ENCODE measurements at places on chromosomes 13 and 19. TPM values are rescaled to one million over a fixed set of nuclear protein-coding genes. Genes with fewer than 3 reads are reported as not detected.

GRCh38 chr13:111111376-111111937, 3.7 kb upstream of the ARHGEF7 start:
- no peak overlapping the region for H3K4me3 ChIP-seq
- no peaks in the 10 kb centered on the region for H3K36me3 ChIP-seq
- DNase-seq: no peak
- no peak overlapping the region for H3K27ac ChIP-seq
- peaks cover 63% of the 10 kb centered on the region for H3K27me3 ChIP-seq
- peaks cover 12% of the 10 kb centered on the region for H3K4me1 ChIP-seq

UPK1A gene
- total RNA-seq: 1.8 TPM

DNA sequence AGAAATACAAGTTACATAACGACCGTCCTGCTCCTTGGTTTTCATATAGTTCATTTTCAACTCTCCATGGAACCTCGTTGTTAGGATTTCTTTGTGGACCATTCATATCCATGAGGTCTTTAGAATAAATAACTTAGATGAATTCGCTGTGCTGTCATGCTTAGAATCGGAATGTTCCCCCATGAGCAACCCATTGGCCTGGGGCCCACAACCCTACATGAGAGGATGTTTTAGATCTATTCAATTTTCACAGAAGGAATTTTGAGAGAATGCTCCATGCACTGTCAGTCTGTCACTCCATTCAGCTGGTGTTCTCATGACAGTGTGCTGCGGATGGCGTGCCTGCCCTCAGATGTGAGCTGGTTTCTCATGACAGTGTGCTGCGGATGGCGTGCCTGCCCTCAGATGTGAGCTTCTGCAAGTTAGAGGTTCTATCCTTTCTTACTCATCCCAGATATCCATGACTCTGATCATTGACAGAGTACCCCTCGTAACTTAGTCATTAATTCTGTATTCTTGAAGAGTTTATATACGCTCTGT, 1193.1 kb downstream of the EFNB2 start:
- no peaks in the 10 kb centered on the region for H3K36me3 ChIP-seq
- H3K27ac ChIP-seq: no peak overlapping the region
- no peak overlapping the region for H3K4me3 ChIP-seq
- peaks cover 3% of the 10 kb centered on the region for H3K4me1 ChIP-seq
- DNase-seq: no peak

DNA sequence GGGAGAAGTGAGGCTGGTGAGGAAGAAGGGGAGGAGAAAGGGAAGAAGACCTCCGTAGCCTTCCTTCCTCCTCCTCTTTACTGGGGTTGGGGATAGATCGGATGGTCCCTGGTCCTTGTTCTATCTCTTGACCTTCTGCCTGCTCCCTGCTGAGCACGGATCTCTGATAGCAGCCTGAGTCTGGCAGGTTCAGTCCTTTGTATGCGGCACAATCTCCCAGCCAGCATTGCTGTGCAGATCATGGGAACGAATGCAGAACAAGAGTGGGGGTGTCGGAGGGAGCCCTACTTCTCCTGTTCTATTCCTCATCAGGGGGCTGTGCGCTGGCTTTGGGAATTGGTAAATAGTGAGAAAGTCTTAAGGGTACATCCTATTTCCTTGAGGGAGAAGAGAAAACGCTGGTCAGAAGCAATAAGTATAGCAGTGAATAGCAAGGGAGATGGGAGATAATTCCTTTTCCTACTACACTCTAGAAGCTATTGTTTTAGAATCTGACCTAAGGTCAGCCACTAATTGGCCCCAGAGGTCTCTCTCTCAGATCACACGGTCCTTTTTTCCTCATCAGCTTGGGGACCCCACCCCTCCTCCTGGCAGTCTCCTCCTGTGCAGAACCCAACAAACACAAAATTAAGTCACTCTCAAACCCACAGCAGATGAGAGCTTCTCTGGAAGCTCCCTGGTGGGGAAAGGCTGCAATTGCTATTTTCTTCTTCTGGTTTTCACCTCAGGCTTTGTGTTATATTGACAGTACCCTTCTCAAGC, 41.0 kb downstream of the KL start:
- H3K4me1 ChIP-seq: no peaks in the 10 kb centered on the region
- peaks cover 4% of the 10 kb centered on the region for H3K27me3 ChIP-seq
- H3K36me3 ChIP-seq: no peaks in the 10 kb centered on the region
- no peak overlapping the region for H3K4me3 ChIP-seq
- no peak overlapping the region for H3K27ac ChIP-seq

RFXAP gene
- total RNA-seq: 13.8 TPM

CILP2 gene
- 0.27 TPM for total RNA-seq

- DNase-seq: peak; percentile 25
- H3K4me3 ChIP-seq: no peak overlapping the region
- peaks cover 26% of the 10 kb centered on the region for H3K36me3 ChIP-seq
- H3K4me1 ChIP-seq: peaks cover 14% of the 10 kb centered on the region
These were observed 46.8 kb downstream of the COG3 start for GRCh38 chr13:45511310-45512097.

DNA sequence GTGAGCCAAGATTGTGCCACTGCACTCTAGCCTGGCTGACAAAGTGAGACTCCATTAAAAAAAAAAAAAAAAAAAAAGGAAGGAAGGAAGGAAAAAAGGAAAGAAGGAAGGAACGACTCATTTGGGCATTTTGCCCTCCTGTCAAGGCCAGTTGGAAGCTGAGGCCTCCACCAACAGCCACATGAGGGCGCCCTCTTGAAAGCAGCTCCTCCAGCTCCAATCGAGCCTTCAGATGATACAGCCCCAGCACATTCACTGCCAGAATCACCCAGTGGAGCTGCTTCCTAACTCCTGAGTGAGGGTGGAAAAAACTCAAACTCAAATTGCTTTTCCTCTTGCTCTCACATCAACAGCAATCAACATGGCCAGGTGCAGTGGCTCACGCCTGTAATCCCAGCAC, 40.9 kb downstream of the GNG7 start:
- DNase-seq: peak; percentile 64
- H3K36me3 ChIP-seq: no peaks in the 10 kb centered on the region
- no peaks in the 10 kb centered on the region for H3K27me3 ChIP-seq
- no peak overlapping the region for H3K4me3 ChIP-seq
- no peak overlapping the region for H3K27ac ChIP-seq

DNA sequence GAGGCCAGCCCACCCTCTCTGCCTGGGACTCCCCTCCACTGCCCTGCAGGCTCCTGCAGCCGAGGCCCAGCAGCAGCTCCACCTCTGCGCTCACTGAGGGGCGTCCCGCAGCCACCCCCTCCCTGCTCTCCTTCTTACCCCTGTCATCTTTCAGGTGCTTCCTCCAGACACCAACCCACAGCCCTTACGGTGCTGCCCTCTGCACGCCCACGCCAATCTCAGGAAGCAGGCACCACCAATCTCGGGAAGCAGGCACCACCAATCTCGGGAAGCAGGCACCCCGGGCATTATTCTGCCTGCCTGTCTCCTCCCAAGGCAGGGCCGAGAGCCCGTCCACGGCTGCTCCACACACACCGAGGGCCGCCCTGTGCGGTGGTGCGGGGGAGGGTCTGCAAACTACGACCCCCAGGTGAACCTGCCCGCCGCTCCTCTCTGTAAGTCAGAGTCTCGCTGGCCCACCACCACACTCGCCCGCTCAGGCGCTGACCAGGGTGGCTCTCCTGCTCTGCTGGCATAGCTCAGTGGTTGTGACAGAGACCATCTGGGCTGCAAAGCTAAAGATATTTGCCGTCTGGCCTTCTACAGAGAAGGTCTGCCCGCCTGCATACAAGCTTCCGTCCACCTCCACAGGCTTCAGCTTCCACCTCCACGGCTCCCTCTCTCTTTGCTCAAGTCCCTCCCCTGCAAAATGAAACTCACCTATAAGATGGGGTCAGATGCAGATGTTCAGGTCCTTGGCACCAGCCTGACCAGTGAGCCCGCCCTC, 2.9 kb downstream of the LSM7 start:
- no peak for DNase-seq
- H3K4me1 ChIP-seq: peaks cover 46% of the 10 kb centered on the region
- peaks cover 35% of the 10 kb centered on the region for H3K36me3 ChIP-seq
- H3K27me3 ChIP-seq: no peaks in the 10 kb centered on the region
- H3K27ac ChIP-seq: peak overlapping the region; percentile 21

DNA sequence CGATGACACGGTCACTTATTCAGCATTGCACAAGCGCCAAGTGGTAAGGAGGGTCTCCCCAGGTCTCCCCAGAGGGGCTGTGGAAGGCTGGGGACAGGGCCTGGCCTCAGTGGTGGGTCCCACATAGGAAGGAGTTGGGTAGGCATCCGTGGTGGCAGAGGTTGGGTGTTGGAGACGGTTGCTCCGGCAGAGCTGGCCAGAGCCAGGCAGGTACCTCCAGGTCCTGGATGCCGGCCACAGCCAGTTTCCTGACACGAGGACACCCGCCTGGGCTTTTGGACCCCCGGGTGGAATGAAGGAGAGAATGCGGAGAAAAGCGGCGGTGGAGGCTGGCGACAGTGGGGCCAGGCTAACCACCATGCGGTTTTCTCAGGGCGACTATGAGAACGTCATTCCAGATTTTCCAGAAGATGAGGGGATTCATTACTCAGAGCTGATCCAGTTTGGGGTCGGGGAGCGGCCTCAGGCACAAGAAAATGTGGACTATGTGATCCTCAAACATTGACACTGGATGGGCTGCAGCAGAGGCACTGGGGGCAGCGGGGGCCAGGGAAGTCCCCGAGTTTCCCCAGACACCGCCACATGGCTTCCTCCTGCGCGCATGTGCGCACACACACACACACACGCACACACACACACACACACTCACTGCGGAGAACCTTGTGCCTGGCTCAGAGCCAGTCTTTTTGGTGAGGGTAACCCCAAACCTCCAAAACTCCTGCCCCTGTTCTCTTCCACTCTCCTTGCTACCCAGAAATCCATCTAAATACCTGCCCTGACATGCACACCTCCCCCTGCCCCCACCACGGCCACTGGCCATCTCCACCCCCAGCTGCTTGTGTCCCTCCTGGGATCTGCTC, 1.3 kb upstream of the FFAR1 start:
- peaks cover 3% of the 10 kb centered on the region for H3K27me3 ChIP-seq
- peak overlapping the region; percentile 67 for H3K4me3 ChIP-seq
- H3K27ac ChIP-seq: peak overlapping the region; percentile 99
- peak; percentile 89 for DNase-seq
- H3K36me3 ChIP-seq: no peaks in the 10 kb centered on the region
- H3K4me1 ChIP-seq: peaks cover 36% of the 10 kb centered on the region

ATP4A gene
- total RNA-seq: not detected

- H3K36me3 ChIP-seq: no peaks in the 10 kb centered on the region
- peaks cover 8% of the 10 kb centered on the region for H3K27me3 ChIP-seq
- H3K27ac ChIP-seq: no peak overlapping the region
- DNase-seq: no peak
These were observed 302.9 kb downstream of the LMO7 start for GRCh38 chr13:75938811-75939560.

DNA sequence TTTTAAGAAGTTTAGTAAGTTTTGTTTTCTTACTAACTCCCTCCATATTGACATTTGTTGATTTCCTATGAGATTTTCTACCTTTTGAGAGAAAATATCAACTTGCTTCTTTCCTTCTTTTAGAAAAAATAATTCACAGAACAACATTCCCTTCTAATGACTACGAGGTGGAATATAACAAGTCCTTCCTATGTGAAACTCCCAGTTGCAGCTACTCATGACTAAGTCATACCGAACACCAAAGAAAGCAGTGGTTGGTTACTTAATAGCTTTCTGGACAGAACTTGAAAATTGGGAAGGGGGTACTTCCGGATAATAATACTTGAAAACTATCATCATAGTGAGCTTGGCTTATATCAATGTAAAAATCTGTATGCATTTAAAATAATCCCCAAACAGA, 144.8 kb downstream of the DACH1 start:
- H3K36me3 ChIP-seq: no peaks in the 10 kb centered on the region
- no peak overlapping the region for H3K4me3 ChIP-seq
- no peaks in the 10 kb centered on the region for H3K27me3 ChIP-seq
- no peak overlapping the region for H3K27ac ChIP-seq
- no peak for DNase-seq

GRCh38 chr13:113585896-113586295, 1.3 kb downstream of the TFDP1 start:
- peaks cover 36% of the 10 kb centered on the region for H3K4me1 ChIP-seq
- H3K27me3 ChIP-seq: no peaks in the 10 kb centered on the region
- DNase-seq: peak; percentile 29
- H3K27ac ChIP-seq: peak overlapping the region; percentile 80

DNA sequence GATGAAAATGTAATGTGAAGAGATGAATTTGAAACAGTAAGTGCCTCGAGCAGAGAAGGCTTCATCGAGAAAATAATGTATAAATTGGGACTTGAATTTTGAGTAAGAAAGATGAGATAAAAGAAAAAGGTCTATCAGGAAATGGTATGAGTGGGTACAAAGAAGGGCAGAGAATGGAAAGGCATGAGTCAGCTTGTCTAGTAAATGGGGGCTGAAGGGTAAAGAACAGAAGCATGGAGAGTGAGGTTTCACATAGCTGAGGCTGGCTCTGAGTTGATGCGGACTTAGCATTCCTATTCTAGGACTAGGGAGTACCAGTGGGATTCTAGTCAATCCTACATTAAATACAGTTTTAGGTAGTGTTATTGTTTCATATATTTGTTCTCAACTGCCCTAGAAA, 85.8 kb downstream of the ZC3H13 start:
- DNase-seq: peak; percentile 11
- no peaks in the 10 kb centered on the region for H3K27me3 ChIP-seq
- peaks cover 19% of the 10 kb centered on the region for H3K4me1 ChIP-seq
- H3K27ac ChIP-seq: peak overlapping the region; percentile 11
- no peak overlapping the region for H3K4me3 ChIP-seq

DNA sequence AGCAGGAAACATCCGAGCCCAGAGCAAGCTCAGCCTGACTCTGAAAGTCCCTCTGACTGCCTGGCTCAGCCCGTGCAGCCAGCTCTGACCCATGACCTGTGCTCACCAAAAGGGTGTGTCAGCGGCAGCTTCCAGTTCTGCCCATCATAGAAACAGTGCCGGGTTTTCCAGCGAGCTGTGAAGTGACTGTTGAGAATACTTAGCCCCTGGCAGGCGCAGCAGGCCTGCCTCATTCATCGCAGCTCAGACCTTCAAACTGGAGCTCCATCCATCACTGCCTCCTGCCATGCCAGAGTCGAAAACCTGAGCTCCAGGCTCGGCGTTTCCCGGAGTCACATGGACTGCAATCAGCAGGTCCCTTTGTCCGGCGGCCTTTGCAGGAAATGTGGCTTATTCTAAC, 16.3 kb upstream of the GSX1 start:
- no peaks in the 10 kb centered on the region for H3K4me1 ChIP-seq
- no peak overlapping the region for H3K27ac ChIP-seq
- no peaks in the 10 kb centered on the region for H3K36me3 ChIP-seq
- H3K27me3 ChIP-seq: peaks cover 20% of the 10 kb centered on the region

GNG7 gene
- 1.2 TPM for total RNA-seq
